ENCODE measurements at places on chromosomes 12 and 14. TPM values are rescaled to one million over a fixed set of nuclear protein-coding genes. Genes with fewer than 3 reads are reported as not detected.
A peak's percentile ranks its signal among the peaks of the same experiment; 100 is the strongest.

The RIMBP2 gene
- not detected for total RNA-seq

The CACNA2D4 gene
- total RNA-seq, result 2.1 TPM

The SYNDIG1L gene
- total RNA-seq, result not detected

The SLC35E3 gene
- 2.8 TPM for total RNA-seq

GRCh38 chr12:132429946-132430643 is 59.9 kb upstream of the FBRSL1 start:
- no peak overlapping the region for H3K27ac ChIP-seq
- H3K4me3 ChIP-seq, result peak overlapping the region; percentile 59
- peak; percentile 71 for DNase-seq

DNA sequence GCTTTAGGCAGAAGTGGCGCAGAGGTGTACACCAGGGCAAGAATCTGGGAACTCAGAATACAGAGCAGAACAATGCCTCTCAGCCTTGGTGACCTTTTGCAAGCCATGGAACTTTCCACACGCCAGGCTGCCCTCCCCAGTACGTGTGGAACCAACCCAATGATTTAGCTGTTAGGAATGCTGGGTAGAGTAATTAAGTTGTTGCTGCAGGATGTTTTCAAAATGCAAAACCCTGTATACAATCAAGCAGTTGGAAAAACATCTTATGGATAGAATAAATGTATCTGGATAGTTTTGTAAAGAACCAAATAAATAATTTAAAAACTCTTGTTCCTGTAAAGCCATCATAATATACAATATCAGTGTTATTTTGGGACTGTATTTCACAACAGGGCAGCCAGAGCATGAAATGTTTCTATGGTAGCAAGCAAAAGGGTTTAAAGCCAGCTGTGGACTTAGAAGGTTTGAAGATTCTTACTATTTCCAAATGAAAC is 19.4 kb downstream of the PPP1R36 start:
- H3K27ac ChIP-seq, result no peak overlapping the region
- no peaks in the 10 kb centered on the region for H3K36me3 ChIP-seq
- no peak for DNase-seq
- H3K27me3 ChIP-seq, result peaks cover 2% of the 10 kb centered on the region
- no peaks in the 10 kb centered on the region for H3K4me1 ChIP-seq

- H3K36me3 ChIP-seq, result no peaks in the 10 kb centered on the region
- no peak overlapping the region for H3K4me3 ChIP-seq
- peak overlapping the region; percentile 47 for H3K27ac ChIP-seq
- no peaks in the 10 kb centered on the region for H3K27me3 ChIP-seq
Observed at GRCh38 chr14:98408024-98408555, 863.9 kb downstream of the BCL11B start.

DNA sequence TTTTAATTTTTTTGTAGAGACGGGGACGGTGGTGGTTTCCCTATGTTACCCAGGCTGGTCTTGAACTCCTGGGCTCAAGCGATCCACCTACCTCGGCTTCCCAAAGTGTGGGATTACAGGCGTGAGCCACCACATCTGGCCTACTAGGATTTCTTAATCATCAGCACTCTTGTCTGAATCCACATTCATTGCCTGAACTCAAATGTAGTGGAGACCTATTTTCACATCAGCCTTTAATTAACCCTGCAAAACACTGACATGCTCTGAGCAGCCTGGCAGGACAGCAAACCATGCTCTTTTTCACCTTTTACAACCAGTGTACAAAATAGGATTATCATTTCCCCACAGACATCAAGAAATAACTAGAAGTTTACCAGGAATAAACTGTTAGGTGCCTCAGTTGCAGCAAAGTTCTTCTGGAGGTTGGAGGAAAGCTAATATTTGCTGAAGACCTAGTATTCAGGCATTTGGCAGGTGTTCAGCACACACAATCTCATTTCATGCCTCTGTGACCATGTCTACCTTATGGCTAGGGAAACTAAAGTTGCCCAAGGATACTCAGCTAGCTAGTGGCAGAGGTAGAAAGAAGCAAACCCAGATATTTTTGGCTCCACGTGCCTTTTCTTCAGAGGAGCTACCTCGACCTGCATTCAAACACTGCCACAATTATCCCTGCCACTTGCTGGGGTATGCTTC is 37.7 kb downstream of the CFL2 start:
- no peak overlapping the region for H3K27ac ChIP-seq
- no peaks in the 10 kb centered on the region for H3K4me1 ChIP-seq
- no peak overlapping the region for H3K4me3 ChIP-seq
- H3K36me3 ChIP-seq, result no peaks in the 10 kb centered on the region
- DNase-seq, result no peak

- no peak overlapping the region for H3K4me3 ChIP-seq
- DNase-seq, result no peak
- no peaks in the 10 kb centered on the region for H3K36me3 ChIP-seq
- no peaks in the 10 kb centered on the region for H3K4me1 ChIP-seq
- H3K27me3 ChIP-seq, result peaks cover 2% of the 10 kb centered on the region
- no peak overlapping the region for H3K27ac ChIP-seq
Observed at GRCh38 chr12:30023186-30023585, 239.4 kb upstream of the TMTC1 start.

DNA sequence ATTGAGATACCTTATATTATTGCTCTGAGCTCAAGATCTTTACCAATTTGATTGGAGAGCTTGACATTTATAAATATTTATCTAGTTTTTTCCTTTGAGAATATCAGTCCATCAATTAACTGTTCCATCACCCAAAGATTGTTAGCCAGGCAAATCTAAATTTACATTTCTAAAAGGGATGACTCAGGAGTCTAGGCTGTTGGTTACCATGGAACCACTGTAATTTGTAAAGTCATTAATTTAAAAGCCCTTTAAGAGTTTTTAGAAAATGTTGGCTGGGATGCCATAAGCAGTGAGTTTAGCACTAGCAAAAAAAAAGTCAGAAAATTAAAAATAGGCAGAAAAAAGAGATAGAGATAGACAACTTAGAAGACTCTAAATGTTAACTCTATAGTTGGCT is 19.5 kb upstream of the SERPINA1 start:
- H3K27ac ChIP-seq, result no peak overlapping the region
- no peak for DNase-seq
- peaks cover 14% of the 10 kb centered on the region for H3K27me3 ChIP-seq
- no peak overlapping the region for H3K4me3 ChIP-seq
- no peaks in the 10 kb centered on the region for H3K36me3 ChIP-seq

DNA sequence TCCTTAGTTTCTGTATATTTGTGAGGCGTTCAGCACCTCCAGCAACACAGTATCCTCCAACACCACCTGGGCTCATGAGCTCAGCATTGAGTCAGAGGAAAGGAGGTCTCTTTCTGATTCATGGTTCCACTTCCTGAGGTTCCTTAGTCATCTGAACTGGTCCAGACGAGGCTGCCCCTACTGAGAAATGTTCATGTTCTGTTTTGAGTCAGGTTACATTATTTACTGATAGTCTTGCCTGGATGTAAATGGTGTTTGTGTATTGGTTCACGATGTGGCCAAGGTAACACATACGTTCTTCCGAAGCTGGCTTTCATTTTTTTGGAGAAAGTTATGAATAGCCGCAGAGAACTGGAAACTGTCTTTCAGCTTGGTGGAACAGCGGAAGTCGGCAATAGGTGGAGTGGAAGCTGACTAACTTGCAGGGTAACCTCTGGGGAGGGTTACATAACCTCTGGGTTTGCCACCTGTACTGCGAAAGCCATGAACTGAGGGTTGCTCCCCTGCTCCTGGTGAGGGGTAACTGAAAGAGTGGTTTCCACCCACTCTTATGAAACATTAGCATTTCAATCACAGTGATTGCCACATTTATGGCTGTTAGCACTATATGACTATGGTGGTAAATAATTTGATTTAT is 42.2 kb upstream of the MANSC4 start:
- H3K36me3 ChIP-seq, result no peaks in the 10 kb centered on the region
- peak; percentile 82 for DNase-seq
- H3K27me3 ChIP-seq, result peaks cover 30% of the 10 kb centered on the region
- H3K4me1 ChIP-seq, result peaks cover 40% of the 10 kb centered on the region

GRCh38 chr12:5096241-5096924 is 52.7 kb downstream of the KCNA5 start:
- no peaks in the 10 kb centered on the region for H3K4me1 ChIP-seq
- H3K27ac ChIP-seq, result no peak overlapping the region
- no peak overlapping the region for H3K4me3 ChIP-seq
- no peak for DNase-seq
- H3K27me3 ChIP-seq, result peaks cover 5% of the 10 kb centered on the region

GRCh38 chr14:86221000-86221399 is 691.1 kb downstream of the FLRT2 start:
- H3K4me3 ChIP-seq, result no peak overlapping the region
- H3K36me3 ChIP-seq, result no peaks in the 10 kb centered on the region
- H3K27ac ChIP-seq, result no peak overlapping the region
- DNase-seq, result no peak
- H3K4me1 ChIP-seq, result no peaks in the 10 kb centered on the region

- H3K4me1 ChIP-seq, result peaks cover 58% of the 10 kb centered on the region
- no peaks in the 10 kb centered on the region for H3K27me3 ChIP-seq
- H3K36me3 ChIP-seq, result no peaks in the 10 kb centered on the region
- H3K4me3 ChIP-seq, result peak overlapping the region; percentile 69
Observed at GRCh38 chr14:21917699-21918436, 244.2 kb upstream of the OR4E1 start.

DNA sequence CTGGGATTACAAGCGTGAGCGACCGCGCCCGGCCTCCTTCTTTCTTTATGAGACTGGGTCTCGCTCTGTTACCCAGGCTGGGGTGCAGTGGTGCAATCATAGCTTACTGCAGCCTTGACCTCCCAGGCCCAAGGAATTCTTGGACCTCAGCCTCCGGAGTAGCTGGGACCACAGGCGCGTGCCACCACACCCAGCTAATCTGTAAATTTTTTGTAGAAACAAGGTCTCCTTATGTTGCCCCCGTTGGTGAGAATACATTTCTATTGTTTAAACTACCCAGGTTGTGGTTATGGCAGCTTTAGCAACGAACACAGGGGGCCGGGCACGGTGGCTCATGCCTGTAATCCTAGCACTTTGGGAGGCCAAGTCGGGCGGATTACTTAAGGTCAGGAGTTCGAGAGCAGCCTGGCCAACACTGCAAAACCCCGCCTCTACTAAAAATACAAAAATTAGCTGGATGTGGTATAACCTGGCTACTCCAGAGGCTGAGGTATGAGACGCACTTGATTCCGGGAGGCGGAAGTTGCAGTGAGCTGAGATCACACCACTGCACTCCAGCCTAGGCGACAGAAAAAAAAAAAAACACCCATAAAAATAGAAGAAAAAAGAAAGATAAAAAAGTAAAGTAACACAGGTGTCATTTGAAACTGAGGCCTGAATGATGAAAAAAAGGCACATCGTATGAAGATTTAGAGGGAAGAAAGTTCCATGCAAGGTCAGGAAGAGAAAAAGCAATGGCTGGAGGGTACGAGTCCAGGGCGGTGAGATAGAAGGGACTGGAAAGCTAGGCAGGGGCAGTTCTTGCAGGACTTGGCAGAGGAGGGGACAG is 977 bp upstream of the TMEM120B start:
- H3K4me3 ChIP-seq, result peak overlapping the region; percentile 87
- peak; percentile 61 for DNase-seq
- no peaks in the 10 kb centered on the region for H3K27me3 ChIP-seq
- peaks cover 19% of the 10 kb centered on the region for H3K4me1 ChIP-seq

Data from activated naive CD4-positive, alpha-beta T cell treated with anti-CD3 and anti-CD28 coated beads for 36 hours (primary cell).